ENCODE measurements at places on chromosomes 2 and 18. TPM values are rescaled to one million over a fixed set of nuclear protein-coding genes. Genes with fewer than 3 reads are reported as not detected.

GRCh38 chr2:12227941-12228608 is 481.6 kb downstream of the LPIN1 start:
- H3K27ac ChIP-seq: no peak overlapping the region
- DNase-seq: no peak
- H3K36me3 ChIP-seq: no peaks in the 10 kb centered on the region
- H3K4me3 ChIP-seq: no peak overlapping the region
- no peaks in the 10 kb centered on the region for H3K27me3 ChIP-seq

MTCL1 gene
- total RNA-seq: 7.9 TPM

GRCh38 chr2:176088048-176088936 is 4.2 kb upstream of the HOXD13 start:
- peak; percentile 64 for DNase-seq
- peaks cover 19% of the 10 kb centered on the region for H3K4me1 ChIP-seq
- H3K27ac ChIP-seq: no peak overlapping the region
- H3K4me3 ChIP-seq: peak overlapping the region; percentile 30

ASB18 gene
- total RNA-seq: not detected

DNA sequence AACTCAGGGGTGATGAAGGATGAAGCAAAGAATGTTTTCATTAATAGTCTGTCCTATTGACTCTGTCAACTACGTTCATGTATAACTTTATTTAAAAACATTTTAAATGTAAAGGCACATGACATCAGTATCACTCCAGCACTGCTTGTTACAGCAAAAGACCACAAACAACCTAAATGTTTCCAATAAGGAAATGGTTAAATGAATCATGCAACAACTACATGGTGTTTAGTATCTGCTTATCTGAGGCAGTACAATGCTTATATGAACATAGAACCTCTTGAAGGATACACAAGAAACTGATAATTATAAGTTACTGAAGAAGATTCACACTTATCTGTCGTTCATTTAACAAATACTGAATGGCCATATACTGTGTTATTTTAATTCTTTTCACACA is 8.4 kb downstream of the BARD1 start:
- no peak for DNase-seq
- no peak overlapping the region for H3K27ac ChIP-seq
- no peaks in the 10 kb centered on the region for H3K36me3 ChIP-seq
- peaks cover 15% of the 10 kb centered on the region for H3K4me1 ChIP-seq

RGPD3 gene
- total RNA-seq: 0.21 TPM

ONECUT2 gene
- total RNA-seq: 0.03 TPM

GRCh38 chr18:47343291-47343690 is 91.8 kb upstream of the SKOR2 start:
- no peaks in the 10 kb centered on the region for H3K36me3 ChIP-seq
- no peak overlapping the region for H3K4me3 ChIP-seq

GRCh38 chr2:28283861-28284260 is 108.8 kb upstream of the FOSL2 start:
- H3K36me3 ChIP-seq: no peaks in the 10 kb centered on the region
- H3K4me3 ChIP-seq: no peak overlapping the region
- DNase-seq: no peak
- H3K27ac ChIP-seq: no peak overlapping the region
- no peaks in the 10 kb centered on the region for H3K4me1 ChIP-seq

- H3K36me3 ChIP-seq: no peaks in the 10 kb centered on the region
- no peaks in the 10 kb centered on the region for H3K27me3 ChIP-seq
- DNase-seq: no peak
- H3K4me3 ChIP-seq: no peak overlapping the region
- H3K4me1 ChIP-seq: no peaks in the 10 kb centered on the region
Measured at GRCh38 chr2:150426315-150426714, 61.2 kb downstream of the RND3 start.

ATP6V1B1 gene
- 2.2 TPM for total RNA-seq

ERMN gene
- total RNA-seq: 0.21 TPM

EPHA4 gene
- total RNA-seq: 13.8 TPM

ACTG2 gene
- total RNA-seq: 22.2 TPM

- H3K36me3 ChIP-seq: no peaks in the 10 kb centered on the region
- no peaks in the 10 kb centered on the region for H3K27me3 ChIP-seq
- peaks cover 5% of the 10 kb centered on the region for H3K4me1 ChIP-seq
- H3K27ac ChIP-seq: no peak overlapping the region
Measured at GRCh38 chr2:33210626-33211025, 263.9 kb downstream of the LTBP1 start.

DNA sequence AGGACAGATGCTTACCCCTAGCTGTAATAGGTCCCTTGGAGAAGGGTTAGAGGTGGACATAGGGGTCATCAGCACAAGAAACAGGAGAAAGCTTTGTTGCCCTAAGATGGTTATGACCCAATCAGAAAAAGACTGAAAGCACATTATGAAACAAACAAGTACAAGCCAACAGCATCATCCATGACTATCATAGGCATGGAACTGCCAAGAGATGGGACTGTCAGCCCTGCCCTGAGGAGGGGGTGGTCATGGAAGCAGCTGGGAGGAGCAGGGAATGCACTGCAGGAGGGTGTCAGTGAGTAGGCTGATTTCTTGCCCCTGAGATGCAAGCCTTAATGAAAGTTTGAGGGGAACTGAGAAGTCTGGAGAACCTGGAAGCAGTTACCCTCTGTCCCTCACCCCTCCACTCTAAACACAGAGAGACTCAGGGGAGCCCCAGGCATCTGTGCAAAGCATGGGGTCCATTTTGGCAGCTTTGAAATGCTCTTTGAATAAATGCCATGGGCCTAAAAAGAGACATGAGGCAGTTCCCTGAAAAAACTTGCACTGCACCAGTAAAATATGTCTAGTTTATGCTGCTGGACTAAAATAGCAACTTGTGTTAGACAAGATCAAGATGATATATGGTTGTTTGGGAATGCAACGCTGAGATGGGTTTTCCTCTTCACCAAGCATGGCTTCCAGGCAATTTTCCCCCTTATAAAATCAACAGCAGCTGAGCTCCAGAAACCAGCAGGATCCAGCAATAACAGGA is 122.7 kb upstream of the ZFP36L2 start:
- no peak overlapping the region for H3K4me3 ChIP-seq
- H3K27ac ChIP-seq: peak overlapping the region; percentile 42
- no peak for DNase-seq
- no peaks in the 10 kb centered on the region for H3K36me3 ChIP-seq
- no peaks in the 10 kb centered on the region for H3K27me3 ChIP-seq

DNA sequence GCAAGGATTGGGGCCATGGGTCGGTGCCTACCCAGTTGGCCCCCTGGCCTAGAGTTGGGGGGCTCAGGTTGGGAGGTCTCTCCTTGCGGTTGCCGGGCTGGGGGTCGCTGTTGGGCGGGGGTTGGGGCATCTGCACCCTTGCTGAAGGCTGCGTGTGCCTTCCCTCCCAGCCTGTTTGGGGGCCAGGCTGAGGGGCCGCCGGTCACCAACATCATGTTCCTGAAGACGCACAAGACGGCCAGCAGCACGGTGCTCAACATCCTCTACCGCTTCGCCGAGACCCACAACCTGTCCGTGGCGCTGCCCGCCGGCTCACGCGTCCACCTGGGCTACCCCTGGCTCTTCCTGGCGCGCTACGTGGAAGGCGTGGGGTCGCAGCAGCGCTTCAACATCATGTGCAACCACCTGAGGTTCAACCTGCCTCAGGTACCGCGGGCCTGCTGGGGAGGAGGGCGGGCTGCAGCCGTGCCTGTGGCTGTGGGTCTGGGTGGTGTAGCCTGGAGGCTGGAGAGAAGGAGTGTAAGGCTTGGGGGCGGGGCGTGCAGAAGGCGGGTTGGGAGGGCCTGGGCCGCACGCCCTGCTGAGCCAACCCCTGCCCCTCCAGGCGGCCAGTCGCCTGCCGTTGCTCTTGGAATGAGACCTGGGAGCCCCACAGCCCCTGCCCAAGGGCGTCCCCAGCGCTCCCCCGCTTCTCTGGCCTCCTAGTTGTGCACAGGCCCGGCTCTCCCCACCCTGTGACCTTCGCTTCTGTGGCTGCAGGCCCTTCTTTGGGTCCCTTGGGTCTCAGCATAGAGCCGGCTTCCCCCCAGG is 7.2 kb upstream of the NEU4 start:
- peaks cover 12% of the 10 kb centered on the region for H3K4me1 ChIP-seq
- peak; percentile 43 for DNase-seq
- no peak overlapping the region for H3K4me3 ChIP-seq

DNA sequence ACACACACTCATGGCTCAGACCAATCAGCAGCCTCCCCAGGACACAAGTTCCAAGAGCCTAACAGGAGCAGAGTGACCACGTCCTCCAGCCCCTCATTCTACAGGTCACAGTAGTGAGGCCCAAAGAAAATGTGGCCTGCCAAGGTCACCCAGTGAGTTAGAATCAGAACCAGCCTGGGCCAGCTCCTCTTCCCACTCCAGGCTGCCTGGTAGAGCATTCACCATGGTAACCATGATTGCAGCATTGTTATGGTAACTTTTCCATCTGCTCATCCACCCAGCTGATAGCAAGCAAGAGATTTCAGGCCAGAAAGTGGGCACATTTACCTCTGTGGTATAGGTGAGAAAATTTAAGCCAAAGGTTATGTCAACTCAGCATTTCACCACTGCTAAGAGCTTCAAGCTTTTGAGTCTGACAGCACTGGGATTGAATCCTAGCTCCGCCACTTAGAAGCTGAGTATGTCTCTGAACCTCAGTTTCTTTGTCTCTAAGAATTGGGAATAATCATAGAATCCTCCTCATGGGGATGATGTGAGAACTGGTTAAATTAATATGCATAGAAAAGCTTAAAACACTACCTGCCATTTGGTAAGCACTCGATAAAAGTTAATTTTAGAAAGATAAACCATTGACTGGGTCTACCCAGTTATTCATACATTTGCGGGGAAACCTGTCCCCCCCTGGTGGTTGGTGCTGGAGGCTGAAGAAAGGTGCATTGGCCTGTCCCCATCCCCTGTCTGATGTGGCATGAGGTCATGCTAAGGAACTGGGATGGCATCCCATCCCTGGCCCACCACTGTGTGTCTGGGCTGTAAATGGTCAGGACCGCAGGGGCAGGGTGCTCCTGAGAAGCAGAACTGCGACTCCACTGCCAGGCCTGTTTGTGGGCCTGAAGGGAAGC is 181.5 kb downstream of the KLHL29 start:
- H3K4me1 ChIP-seq: peaks cover 31% of the 10 kb centered on the region
- no peak for DNase-seq
- no peaks in the 10 kb centered on the region for H3K27me3 ChIP-seq
- H3K4me3 ChIP-seq: no peak overlapping the region
- no peak overlapping the region for H3K27ac ChIP-seq

GRCh38 chr2:128732976-128733431 is 414.3 kb upstream of the HS6ST1 start:
- no peak overlapping the region for H3K4me3 ChIP-seq
- no peak overlapping the region for H3K27ac ChIP-seq
- H3K4me1 ChIP-seq: peaks cover 35% of the 10 kb centered on the region
- no peak for DNase-seq
- H3K36me3 ChIP-seq: no peaks in the 10 kb centered on the region
- H3K27me3 ChIP-seq: peaks cover 21% of the 10 kb centered on the region

DNA sequence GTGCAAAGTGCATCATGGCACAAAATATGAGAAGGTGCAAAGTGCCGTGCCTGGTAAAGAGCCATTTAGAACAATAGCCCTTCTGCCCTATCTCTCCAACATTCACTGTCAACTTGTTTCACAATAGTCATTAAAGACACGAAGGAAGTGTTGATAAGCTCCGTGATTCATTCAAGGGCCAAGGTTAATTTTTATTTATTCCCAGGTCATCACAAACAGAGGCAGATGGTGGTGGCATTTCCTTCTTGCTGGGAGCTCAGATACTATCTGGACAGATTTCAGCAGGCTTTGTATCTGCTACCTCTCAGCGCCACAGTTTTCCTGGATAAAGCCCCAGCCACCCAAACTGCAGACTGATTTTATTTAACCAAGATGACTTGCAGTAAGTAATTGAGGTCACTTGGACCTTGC is 309.3 kb downstream of the ZNF521 start:
- no peak for DNase-seq
- no peaks in the 10 kb centered on the region for H3K36me3 ChIP-seq
- no peaks in the 10 kb centered on the region for H3K27me3 ChIP-seq
- H3K27ac ChIP-seq: no peak overlapping the region
- H3K4me1 ChIP-seq: no peaks in the 10 kb centered on the region

DNA sequence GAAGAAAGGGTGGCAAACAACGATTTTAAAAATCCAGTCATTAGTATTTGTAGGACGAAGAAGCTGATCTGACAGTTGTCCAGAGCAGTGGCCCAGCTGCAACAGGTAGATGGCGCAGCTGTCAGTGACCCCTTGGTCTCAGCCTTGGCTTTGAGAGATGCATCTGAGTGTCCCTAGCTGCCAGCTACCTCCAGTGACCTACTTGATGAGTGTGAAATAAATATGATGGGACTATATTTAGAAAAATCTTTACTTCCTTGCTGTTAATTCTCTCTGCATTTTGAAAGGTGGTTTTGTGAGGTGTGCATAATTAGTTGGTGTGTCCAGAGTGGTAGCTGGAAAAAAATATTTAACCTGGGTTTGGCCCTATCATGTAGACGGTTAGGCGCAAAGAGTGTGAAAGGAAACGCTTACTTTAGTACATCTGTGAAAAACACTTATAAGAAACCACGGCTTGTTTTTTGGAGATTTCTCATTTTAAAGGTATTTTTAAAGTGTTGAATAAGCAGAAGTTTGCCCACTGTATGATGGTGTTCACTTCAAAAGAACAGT is 963 bp downstream of the INPP1 start:
- H3K4me1 ChIP-seq: peaks cover 22% of the 10 kb centered on the region
- no peak for DNase-seq
- H3K27ac ChIP-seq: peak overlapping the region; percentile 92
- H3K36me3 ChIP-seq: no peaks in the 10 kb centered on the region
- no peaks in the 10 kb centered on the region for H3K27me3 ChIP-seq

GRCh38 chr2:186100636-186101035 is 362.0 kb downstream of the FSIP2 start:
- H3K27ac ChIP-seq: no peak overlapping the region
- H3K27me3 ChIP-seq: no peaks in the 10 kb centered on the region
- no peak overlapping the region for H3K4me3 ChIP-seq
- DNase-seq: no peak
- no peaks in the 10 kb centered on the region for H3K36me3 ChIP-seq

DNA sequence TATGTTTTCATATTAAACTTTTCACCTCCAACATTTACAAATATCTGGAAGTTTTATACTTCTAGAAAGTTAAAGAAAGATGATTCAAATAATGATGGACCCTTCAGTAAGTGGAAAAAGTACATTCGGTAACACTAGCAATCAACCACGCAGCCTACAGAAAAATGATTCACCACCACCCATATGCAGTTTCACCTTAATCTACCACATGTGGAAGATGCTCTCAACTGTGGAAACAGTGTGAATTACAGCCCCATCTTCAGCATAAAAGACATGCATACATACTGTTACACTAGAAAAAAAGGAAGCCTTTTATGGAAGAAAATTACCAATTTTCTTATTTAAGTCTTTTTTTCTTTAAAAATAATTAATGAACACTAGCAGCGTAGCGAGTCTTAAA is 1.1 kb downstream of the SLC38A11 start:
- H3K4me3 ChIP-seq: no peak overlapping the region
- H3K27ac ChIP-seq: no peak overlapping the region
- peaks cover 11% of the 10 kb centered on the region for H3K27me3 ChIP-seq
- DNase-seq: no peak
- H3K36me3 ChIP-seq: no peaks in the 10 kb centered on the region
- H3K4me1 ChIP-seq: no peaks in the 10 kb centered on the region

- no peaks in the 10 kb centered on the region for H3K27me3 ChIP-seq
- H3K36me3 ChIP-seq: no peaks in the 10 kb centered on the region
- no peak overlapping the region for H3K4me3 ChIP-seq
Measured at GRCh38 chr18:2395427-2396161, 175.7 kb downstream of the METTL4 start.
